ENCODE measurements at places on chromosomes 1 and 21.

DNA sequence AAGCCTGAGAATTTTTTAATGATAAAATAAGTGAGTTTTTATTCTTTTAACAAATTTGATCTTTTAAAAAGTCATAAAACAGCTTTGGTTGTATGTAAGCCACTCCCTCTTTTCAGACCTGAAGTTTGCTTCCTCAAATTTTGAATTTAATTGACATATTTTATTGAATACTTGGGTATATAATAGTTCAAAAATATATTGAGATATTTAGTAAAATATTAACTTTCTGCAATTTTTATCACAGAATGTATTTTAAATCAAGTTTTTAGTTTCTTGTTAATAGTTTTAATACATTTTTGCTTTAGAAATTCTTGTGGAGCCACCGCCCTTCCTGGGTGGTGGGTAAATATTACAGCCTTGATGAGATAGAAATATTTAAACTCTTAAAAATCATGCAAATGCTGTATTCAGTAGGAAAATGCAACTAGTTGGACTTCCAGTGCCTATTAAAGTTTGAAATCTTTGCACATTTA is 867 bp downstream of the PTPRC start:
- DNase-seq = no peak

DNA sequence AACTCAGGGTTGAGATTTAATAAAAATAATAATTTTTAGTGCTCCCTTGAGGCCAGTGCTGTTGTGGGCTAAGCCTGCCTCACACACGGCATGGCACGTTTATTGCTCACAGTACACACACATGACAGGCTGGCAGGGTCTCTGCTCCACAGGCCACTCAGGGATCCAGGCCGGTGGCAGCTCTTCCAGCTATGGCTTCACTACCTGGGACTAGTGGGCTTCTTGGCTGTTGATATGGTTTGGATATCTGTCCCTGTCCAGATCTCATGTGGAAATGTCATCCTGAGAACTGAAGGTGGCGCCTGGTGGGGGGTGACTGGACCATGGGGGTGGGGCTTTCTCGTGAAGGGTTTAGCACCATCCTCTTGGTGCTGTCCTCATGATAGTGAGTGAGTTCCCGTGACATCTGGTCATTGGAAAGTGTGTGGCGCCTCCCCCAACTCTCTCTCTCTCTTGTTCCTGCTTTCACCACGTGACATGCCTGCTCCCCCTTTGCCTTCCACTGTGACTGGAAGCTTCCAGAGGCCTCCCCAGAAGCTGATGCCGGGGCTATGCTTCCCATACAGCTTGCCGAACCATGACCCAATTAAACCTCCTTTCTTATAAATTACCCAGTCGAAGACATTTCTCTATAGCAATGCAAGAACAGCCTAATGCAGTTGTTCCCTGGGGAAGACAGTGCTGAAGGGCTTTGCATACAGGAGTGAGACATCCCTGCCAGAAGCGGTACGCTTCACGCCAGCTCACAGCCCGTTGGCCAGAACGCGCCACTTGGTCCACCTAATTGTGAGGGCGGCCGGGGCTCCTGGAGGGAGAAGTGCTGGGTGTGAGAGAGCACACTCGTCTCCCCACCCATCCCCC is 226.9 kb upstream of the C1orf174 start:
- no peak for DNase-seq

DNA sequence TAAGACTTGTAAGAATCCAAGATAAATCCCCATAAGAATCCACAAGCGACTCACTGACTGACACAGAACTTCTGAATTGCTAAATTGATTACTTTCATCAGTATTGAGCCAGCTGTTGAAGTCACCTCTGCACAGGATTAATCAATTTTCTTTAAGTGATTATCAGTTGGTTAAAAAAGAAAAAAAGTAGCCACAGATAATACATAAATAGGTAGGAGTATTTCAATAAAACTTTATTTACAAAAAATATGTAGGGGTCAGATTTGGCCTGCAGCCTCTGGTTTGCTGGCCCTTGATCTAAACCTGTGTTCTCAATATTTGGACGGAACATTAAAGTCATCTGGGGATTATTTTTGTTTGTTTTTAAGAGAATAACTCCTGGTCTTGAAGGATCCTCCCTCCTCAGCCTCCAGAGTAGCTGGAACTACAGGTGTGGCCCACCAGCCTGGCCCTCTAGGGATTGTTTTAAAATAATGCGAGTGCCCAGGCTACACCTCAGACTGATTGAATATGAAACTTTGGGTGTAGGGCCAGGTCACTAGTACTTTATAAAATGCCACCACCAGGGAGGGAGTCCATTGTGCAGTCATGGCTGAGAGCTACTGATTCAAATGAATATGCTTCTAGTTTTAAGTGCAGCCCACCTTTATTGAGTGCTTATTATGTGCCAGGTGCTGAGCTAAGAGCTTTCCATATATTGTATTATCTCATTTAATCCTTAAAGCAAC is 6.8 kb upstream of the TMEM183A start:
- no peak for DNase-seq

DNA sequence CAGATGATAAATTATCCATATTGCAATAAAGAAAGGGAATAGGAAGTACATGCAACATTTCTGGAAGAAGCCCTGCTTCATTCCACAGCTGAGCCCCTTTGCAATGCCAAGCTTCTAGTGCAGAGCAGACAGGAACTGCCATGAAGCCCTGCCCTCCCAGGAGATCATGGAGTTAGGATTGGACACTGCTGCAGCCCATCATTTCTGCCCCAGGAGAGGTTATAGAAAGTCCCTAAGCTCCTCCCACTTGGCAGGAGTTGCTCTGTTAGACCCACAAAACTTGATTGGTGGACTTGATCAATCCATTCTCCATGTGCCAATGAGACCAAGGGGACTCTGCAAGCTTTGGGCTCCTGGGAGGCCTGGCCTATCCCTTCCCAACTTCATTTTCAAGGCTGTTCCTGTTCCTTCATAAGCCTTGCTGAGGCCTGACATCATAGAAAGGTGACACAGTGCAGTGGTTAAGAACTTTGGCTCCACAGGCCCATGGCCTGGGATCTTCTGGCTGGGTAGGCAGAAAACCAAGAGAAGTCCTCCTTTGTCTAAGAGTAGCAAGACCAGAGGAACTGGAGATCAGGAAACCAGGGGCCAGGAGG is 1.3 kb upstream of the LAPTM5 start:
- DNase-seq = no peak

DNA sequence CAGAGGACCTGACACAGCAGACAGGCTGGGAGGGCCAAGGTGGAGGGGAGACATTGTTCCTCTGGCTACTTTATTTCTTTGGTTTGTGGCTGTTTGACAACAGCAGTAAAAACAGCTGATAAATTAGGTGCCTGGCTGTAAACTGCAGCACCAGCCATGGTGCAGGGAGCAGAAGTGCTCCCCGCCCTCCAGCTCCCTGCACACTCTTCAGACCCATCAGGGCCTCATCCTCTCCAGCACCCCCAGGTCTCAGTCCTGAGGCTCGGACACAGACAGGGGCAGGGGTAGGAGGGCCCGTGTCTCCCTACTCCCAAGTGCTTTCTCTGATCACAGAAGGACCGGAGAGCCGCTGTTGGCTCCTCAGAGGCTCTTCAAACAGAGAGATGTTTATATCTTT is 17.7 kb upstream of the LRRN2 start:
- DNase-seq = no peak

GRCh38 chr1:184892116-184892515 is 82.2 kb downstream of the NIBAN1 start:
- DNase-seq = no peak

GRCh38 chr1:1206376-1206965 is at the start of gene TNFRSF18:
Gene TNFRSF18, minus strand, starts transcription at chr1:1206592. Its CDS starts 21 bp downstream, at chr1:1206571.
- no peak for DNase-seq

- no peak for DNase-seq
Observed at GRCh38 chr1:36160949-36161485, 5.1 kb downstream of the MAP7D1 start.

DNA sequence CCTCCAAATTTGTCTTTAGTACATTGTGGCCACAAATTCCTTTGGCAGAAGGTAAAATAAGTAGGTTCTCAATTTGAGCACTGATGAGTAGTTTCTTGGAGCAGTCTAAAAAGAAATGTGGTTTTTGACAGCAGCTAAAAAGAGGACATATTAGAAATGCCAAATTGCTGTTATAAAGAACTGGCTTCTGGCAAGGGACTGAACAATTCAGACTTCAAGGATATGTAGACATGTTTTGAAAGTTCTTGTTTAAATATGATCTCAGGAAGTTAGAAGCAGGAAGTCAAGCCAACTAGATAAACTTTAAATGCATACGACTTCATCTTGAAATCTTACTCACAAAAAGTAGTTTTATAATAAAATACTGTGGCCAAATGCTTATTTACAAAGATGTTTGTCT is 18.8 kb downstream of the C1orf52 start:
- DNase-seq = no peak

DNA sequence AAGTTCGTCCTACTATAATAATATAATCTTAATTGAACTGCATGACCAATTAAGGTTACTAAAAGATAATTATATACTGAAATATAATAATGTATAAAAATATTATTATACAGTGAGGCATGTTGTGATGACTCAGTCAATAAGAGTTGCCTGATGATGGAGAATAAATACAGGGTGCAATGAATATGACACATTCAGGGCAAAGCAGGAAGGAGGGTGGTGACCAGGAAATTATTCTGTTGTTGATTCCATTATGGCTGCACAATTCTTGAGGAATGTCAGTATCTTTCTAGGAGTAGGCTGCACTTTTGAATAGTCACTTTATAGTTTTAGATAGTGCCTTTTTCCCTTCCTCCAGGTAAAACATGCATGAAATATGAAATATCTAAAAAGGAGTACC is 46.4 kb upstream of the RGS21 start:
- no peak for DNase-seq

DNA sequence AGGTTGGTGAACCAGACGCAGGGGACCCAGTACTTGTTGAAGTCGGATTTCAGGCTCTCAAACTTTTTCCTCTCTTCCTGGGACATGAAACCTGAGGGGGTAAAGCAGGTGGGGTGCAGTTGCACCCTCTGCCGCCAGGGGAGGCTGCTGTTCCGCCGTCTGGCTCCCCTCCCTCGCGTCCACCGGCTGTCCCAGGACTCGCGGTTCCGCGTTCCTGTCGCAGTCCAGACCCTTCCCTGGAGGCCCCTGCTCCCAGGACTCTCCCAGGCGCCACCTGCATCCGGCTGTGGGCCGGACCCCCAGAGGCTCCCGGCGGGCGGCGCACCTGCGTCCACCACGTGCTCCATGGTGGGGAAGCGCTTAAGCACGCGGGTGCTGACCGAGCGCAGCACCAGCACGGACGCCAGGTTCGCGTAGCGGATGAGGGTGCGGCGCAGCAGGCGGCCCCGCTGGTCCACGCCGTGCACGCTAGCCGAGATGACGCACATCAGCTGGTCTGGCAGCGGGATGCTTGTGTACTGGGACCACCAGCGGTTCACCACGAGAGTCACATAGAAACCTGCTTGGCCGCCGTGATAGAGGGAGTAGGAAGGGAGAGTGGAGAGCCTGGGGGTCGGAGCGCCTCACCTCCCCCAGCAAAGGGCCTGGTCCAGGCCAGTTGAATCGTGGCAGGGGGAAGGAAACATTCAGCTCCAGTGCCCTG is 1.7 kb downstream of the BEST4 start:
- no peak for DNase-seq

- DNase-seq = no peak
Observed at GRCh38 chr1:196393742-196394141, 214.5 kb downstream of the KCNT2 start.

- no peak for DNase-seq
Observed at GRCh38 chr1:154982341-154982740, 803 bp upstream of the FLAD1 start.

- DNase-seq = no peak
Observed at GRCh38 chr1:223531742-223532341, 133.7 kb downstream of the CAPN8 start.

DNA sequence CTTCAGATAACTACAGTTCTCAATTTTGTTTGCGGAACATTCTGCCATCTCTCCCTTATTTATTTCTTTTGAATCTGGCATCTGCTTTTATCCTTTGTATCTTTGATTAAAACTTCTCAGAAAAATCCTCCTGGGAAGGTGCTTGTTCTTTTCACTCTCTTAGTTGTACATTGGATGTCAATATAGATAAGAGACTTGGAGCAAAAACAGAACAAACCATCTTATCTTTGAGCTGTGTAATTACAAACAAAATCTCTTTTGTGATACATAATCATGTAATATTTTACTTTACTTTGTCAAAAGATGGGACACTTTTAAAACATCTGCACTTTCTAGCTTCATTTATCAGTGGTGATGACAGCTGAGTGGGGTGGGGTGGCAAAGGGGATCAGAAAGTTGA is 307.2 kb upstream of the LYPLAL1 start:
- no peak for DNase-seq

GRCh38 chr1:201175820-201176500 is 14.7 kb upstream of the IGFN1 start:
- DNase-seq = no peak

GRCh38 chr1:225425201-225425786 is 2.5 kb downstream of the LBR start:
- DNase-seq = no peak

GRCh38 chr1:183909672-183910071 is 104.8 kb downstream of the RGL1 start:
- no peak for DNase-seq

DNA sequence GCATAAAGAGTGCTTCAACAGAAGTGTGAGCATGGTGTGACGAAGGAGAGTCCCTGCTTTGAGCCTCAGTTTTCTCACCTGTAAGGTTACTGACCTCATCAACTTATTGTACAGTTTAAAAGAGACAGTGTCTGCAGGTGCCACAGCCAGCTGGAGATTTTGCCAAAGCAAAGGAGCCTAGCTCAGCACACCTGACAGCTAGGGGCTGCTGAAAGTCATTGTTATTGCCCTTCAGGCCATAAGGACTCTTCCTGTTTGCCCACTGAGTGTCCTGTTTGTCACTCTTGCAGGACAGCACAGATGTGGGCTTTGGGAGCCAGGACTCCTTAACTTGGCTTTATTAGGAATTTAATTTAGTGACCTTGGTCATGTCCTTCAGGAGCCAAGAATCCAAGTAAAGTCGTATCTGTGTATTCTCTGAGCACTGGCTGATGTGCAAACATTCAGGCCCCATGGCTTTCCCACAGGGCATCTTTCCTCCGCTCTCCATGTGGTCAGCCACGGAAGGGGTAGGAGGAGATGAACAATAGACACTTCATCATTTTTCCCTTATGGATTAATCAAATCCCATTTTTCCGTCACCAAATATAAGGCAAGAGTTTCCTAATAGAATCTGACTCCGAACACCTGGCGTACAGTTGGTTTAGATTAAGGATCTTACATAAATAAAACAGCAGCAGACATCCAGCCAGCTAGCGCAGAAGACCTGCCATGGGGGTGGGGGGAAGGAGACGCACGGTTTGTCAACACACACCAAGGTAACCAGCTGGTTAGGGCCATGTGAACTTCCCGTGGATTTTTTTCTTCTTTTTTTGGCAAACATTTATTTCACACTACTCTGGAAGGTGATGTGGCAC is 43.1 kb upstream of the KANK4 start:
- no peak for DNase-seq

DNA sequence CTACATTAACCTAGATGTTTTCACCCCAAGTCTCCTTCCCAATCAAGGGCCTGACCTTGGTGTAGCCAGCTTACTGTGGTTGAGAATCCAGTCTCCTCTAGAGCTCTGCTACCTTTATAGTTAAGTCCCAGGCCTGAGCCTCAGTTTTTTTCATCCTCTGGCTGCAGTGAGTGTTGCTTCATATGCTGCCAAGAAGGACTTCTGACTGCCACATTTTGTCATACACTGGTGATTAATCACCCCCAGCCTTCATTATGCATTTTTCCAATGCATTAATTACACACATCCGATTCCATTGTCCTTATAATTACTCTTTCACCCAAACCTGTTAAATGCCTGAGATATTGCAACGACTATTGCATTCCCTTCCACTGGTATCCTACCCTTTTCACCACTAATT is 66.3 kb upstream of the FGGY start:
- DNase-seq = no peak
